HT1080 (cell line): ENCODE measurements at places on chromosomes 6 and 20. TPM values are rescaled to one million over a fixed set of nuclear protein-coding genes. Genes with fewer than 3 reads are reported as not detected.
A peak's percentile ranks its signal among the peaks of the same experiment; 100 is the strongest.

GRCh38 chr20:19510611-19511010 is 247.4 kb upstream of the RIN2 start:
- no peak for DNase-seq

Gene ELOVL4
- total RNA-seq, result 0.47 and 0.66 TPM in 2 replicates

GRCh38 chr6:34671367-34671766 is 25.2 kb downstream of the ILRUN start:
- no peak for DNase-seq

- DNase-seq, result no peak
Observed at GRCh38 chr6:94272327-94272726, 853.0 kb upstream of the EPHA7 start.

GRCh38 chr6:40312213-40313015 is 274.8 kb downstream of the LRFN2 start:
- DNase-seq, result peak; percentile 40

GRCh38 chr6:131226459-131227157 is 91.3 kb downstream of the AKAP7 start:
- no peak for DNase-seq

Gene PTK7
- 35.8 and 38.2 TPM in 2 replicates for total RNA-seq

Gene CAP2
- total RNA-seq, result 8.2 and 8.4 TPM in 2 replicates

Gene BACH2
- total RNA-seq, result 0.30 and 0.87 TPM in 2 replicates

DNA sequence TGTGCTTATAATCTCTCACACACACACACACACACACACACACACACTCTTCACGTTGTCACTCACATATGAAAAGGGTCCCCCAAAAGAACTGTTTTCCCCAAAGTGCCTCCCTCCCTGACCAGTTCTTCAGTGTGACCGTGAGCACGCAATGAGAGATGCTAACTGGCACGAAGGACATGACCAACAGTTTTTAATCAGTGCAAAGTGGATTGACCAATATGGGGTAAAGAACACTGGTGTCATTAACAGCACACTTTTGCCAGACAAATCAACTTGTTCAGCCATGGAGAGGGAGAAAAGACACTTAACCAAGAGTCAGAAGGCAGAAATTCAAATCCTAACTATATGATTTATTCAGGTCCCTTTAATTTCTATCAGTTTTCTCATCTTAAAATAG is 15.0 kb downstream of the EXOC2 start:
- no peak for DNase-seq

Gene CALHM6
- 0.31 TPM in 1 of 2 replicates, not detected in the other for total RNA-seq

Gene THBS2
- 19.9 TPM in 2 replicates for total RNA-seq

- DNase-seq, result no peak
Observed at GRCh38 chr6:80226699-80227098, 120.2 kb downstream of the BCKDHB start.

Gene LGSN
- total RNA-seq, result not detected in 2 replicates

Gene CCN6
- not detected in 2 replicates for total RNA-seq

Gene DOK5
- 0.31 TPM in 1 of 2 replicates, not detected in the other for total RNA-seq

Gene PPP1R16B
- 0.03 and 0.05 TPM in 2 replicates for total RNA-seq

GRCh38 chr6:15829156-15829555 is 166.3 kb upstream of the DTNBP1 start:
- no peak for DNase-seq

DNA sequence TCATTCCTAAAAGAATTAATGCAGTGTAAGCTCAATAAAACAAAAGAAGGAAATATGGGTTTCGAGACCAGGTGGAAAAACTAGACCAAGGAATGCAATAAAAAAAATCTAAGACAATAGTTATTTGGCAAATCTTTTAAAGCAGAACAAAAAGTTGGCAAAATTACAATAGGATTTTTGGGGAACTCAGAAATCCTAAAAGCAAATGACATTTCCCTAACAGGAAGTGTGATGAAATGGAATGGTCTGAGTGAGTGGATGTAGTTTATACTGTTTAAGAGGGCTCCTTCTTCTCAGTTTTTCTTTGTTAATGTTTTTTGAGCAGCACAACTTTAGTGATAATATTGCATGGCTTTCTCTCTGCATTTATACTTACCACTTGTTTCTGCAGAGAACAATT is 190.0 kb downstream of the PLCB4 start:
- no peak for DNase-seq

Gene UNC5CL
- total RNA-seq, result 0.16 and 0.37 TPM in 2 replicates

- DNase-seq, result no peak
Observed at GRCh38 chr20:4638826-4639225, 82.9 kb upstream of the PRND start.

- no peak for DNase-seq
Observed at GRCh38 chr6:134079406-134079921, 27.0 kb upstream of the SLC2A12 start.

DNA sequence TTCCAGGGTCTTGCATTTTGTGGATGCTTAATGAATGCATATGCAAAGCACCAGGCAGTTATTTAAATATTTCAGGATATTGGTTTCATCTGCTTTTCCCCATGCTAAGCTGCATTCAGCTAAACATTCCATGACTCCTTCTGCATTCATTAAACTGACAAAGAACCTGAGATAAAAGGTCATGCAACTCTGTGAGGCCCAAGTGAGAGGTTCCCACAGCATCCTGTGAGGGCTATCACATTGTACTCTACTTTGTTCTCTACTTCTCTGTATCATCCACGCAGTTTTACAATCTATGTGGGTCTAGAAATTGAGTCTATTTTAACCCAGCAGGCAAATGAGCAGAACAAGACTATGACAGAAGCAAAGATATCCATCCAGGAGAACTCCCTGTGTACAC is 86.4 kb upstream of the PRSS16 start:
- DNase-seq, result no peak

GRCh38 chr6:107679457-107679856 is 144.7 kb downstream of the SCML4 start:
- peak; percentile 56 for DNase-seq

DNA sequence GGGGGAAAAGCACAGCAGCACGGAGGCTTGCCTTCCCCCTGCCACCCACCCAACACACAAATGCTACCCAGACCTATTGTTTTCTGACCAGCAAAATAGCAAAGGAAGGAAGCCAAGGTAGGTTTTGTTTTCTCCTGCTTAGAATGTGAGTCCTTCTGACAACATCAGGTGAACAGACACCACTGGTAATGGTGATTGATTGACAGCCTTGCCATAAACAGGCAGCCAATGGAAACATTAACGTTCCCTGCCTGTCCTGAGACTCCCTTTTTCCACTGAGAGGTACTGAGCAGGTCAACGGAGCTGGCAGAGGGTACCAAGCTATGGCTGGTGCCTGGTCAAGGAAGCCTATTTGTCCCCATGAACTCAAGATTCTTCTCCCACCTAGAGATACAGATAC is 234.4 kb downstream of the ADGB start:
- no peak for DNase-seq

DNA sequence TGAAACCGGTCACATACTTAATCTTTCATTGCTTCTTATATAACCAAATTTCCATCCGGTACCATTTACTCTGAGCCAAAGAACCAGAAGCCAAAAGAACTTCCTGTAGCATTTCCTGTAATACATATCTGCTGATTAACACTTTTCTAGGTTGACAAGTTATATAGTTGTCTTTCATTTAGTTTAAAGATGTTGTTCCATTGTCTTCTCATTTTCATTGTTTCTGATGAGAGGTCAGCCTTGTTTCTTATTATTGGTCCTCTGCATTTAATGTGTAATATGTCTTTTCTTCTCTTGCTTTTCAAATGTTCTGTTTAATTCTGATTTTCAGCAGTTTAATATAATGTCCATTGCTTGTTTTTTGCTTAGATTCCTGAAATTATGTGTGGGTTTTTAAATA is 214.5 kb upstream of the CCN2 start:
- no peak for DNase-seq

GRCh38 chr6:10419749-10420545 is 5.1 kb upstream of the TFAP2A start:
- no peak for DNase-seq

DNA sequence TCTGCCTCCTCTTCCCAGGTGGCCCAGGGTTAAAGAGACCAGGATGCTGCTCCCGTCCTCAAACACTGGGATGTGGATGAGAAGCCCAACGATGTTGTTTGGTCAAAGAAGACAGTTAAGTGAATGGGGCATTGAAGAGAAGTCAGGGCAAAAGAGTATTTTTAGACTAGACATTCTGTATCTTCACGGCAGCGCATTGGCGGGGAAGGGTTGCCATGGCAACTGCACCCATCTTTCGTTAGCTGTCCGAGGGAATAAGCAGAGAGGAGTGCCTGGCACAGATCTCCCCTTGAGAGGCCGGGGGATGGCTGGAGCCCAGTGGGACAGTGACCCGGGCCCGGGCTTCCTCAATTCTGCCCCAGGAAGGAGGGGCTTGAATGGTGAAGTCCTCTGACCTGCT is 56.4 kb upstream of the GPR31 start:
- no peak for DNase-seq

Gene TCEA2
- total RNA-seq, result 13.4 and 16.7 TPM in 2 replicates

Gene MICB
- total RNA-seq, result not detected in 2 replicates

- DNase-seq, result no peak
Observed at GRCh38 chr6:2743280-2744208, 7.2 kb downstream of the MYLK4 start.

Gene CASS4
- total RNA-seq, result not detected in 2 replicates

DNA sequence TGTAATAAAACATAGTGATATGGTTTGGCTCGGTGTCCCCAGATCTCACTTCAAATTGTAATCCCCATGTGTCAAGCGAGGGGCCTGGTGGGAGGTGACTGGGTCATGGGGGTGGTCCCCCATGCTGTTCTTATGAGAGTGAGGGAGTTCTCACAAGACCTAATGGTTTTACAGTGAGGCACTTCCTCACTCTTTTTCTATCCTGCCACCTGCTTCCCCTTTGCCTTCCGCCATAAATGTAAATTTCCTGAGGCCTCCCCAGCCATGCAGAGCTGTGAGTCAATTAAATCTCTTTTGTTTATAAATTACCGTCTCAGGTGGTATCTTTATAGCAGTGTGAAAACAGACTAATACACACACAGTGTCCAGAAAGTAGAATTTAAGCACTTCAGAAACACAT is 78.5 kb downstream of the REPS1 start:
- DNase-seq, result no peak

- no peak for DNase-seq
Observed at GRCh38 chr6:48419992-48420391, 309.0 kb upstream of the PTCHD4 start.

Gene NKX2-2
- total RNA-seq, result 0.13 TPM in 1 of 2 replicates, not detected in the other

GRCh38 chr6:138307816-138308730 is 69.6 kb upstream of the SMIM28 start:
- DNase-seq, result no peak

Gene DNAH8
- not detected in 2 replicates for total RNA-seq

Gene WFDC12
- not detected in 2 replicates for total RNA-seq

- DNase-seq, result peak; percentile 44
Observed at GRCh38 chr20:50980851-50981713, 22.5 kb downstream of the MOCS3 start.

Gene ISM1
- total RNA-seq, result 1.0 and 2.6 TPM in 2 replicates

Gene ACTL10
- total RNA-seq, result 0.06 TPM in 1 of 2 replicates, not detected in the other

DNA sequence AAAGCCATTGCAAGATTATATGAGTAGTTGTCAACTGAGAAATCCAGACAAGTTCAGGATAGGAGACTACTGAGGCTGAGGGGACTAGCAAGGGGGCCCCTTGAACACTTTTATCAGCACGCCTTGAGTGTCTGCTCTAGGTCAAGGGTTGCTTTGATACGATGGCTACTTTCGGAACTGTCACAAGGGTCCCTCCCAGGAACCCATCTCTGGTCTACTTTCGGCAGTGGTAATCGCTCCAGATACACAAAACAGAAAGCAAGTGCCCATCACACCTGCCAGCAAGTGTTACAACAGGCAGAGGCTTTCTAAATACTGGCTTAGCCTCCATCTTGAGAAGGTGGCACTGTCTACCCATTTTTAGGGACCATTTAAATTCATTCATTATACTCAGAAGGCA is 61.1 kb downstream of the GJA10 start:
- no peak for DNase-seq
